ENCODE measurements at places on chromosomes 4 and X. TPM values are rescaled to one million over a fixed set of nuclear protein-coding genes. Genes with fewer than 3 reads are reported as not detected.

DNA sequence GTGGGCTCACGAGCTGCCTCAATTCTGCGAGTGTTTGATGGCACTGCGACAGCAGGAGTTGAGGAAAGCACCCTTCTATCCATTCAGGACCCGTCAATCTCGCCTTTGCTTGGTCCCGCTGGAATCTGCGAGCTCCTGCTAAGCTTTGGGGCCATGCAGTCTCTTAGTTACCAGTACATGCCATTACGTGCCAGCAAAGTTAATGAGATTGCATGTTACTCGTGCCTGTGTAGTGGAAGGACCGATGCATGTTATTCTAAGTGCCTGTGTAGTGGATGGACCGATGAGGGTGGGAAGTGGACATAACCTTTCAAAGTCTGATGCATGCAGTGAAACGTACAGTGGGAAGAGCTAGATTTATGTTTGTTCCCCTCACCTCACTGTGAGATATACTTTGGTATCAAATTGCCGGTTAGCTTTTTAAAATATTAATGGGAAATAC is 569 bp downstream of the RPS3A start:
- DNase-seq = no peak

DNA sequence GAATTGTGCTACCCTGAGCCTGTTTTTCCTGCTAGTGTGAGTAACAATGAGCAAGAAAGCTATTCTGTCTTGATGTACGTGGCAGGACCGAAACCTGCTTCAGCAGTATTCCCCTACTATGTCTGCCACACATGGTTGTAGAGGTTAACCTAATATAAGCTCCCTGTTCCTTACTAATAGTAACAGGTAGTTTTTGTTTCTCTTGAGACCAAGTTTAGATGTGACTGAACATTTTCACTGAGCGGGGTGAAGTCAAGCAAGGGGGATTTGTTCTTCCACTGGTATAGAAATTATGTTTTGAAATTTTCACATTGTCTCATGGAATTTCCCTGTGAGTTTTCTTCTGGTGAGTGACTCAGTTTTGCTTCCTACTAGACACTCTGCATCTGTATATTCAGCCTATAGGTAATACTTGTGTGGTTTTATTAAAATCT is 37.3 kb downstream of the RRAGB start:
- DNase-seq = no peak

DNA sequence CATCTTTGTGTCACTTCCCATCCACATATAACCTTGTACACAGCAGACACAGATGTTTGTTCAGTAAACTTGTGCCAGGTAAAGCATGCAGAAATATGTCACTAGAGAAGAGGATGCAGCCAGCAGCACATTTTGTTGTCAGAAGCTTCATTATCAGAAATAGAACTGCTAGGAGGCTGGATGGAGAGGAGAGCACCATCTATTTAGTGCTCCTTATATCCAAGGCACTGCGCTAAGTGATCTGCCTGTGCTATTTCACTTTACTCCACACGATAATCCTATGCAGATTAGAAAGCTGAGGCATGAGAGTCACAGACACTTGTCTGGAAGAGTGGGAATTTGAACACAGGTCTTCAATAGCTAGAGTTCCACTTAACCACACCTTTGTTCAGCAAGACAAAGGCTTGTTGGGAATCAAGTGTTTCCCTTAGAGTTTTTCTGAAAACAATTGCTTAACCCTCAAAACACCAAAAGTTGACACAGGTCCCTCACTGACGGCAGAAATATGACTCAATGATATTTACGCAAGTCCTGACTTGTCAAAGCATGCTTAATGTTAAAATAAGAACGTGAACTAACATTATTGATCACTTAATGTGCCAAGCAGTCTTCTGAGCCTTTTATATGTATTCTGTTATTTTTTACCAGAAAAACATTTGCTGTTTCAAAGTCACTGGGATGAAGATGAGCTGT is 1.2 kb upstream of the QDPR start:
- no peak for DNase-seq

GRCh38 chr4:7328913-7329638 is 105.7 kb downstream of the PSAPL1 start:
- DNase-seq = no peak

DNA sequence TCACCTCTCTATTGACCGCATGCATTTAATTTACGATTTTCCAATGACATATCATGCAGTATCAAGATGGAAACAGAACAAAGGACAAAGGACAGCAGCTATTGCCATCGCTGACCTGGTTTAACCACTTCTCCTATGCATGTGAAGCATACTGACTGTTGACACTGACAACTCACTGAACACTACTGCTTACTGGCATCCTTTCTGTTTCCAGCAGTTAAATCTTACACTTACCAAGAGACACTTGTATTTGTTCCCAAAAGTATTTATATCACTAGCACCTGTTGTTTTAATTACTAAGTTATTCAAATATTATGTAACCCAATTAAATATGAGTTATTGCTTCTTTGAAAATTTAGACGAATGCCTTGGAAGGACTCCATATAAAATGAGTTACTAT is 176.7 kb downstream of the PDGFC start:
- DNase-seq = no peak

The GPR34 gene
- not detected for total RNA-seq

- DNase-seq = no peak
These were observed 23.7 kb upstream of the HELT start for GRCh38 chr4:184994623-184995010.

DNA sequence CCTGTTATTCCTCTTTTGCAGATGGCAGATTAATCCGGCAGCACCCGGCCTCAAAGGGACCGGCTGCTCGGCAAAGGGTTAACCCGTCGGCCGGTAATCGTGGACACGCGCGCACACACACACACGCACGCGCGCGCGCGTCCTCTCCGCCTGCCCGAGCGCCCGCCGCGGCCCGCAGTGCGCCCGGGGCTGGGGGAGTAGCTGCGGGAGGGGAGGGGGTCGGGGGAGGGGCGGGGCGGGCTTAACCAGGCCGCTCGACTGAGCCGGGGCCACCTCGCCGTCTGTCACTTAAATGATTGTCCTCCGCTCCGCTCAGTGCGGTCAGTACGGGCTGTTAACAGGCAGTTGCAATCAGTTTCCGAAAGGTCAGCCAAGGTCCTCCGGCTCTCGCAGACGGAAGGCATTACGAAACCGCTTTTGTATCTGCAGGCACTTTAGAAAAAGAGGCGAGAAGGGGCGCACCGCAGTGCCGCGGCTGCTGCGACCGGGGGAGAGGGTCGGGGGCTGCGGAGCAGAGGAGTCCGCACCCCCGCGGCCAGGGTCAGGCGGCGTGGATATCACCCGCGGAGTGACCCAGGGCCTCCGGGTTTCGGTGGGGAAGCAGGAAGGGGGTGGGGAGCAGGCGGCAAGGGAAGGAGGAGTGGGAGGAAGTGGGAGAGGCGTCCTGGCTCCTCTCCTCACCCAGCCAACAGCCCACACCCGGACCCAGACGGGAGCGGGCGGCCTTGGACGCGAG is 57.3 kb upstream of the BCOR start:
- peak; percentile 45 for DNase-seq

The NUP62CL gene
- total RNA-seq = 3.2 TPM

All from B cell (primary cell).